ENCODE measurements at places on chromosomes 4 and X.

- no peak for DNase-seq
Observed at GRCh38 chr4:18297684-18298083, 276.1 kb upstream of the LCORL start.

DNA sequence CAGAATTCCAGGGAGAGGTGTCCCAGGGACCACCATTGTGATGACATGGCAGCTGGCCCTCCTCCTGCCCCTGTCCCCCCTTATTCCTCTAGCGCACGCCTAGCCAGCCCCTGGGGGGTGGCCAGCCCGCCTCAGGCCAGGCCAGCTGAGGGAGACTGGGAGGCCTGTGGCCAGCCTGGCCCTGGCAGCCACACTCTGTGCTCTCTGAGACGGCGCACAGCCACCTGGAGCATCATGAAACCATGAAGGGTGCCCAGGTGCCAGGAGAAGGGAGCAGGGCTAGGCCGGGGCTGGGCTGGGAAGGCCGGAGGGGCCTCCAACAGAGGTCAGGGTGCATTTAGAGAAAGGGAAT is 14.4 kb upstream of the DUSP9 start:
- DNase-seq, result no peak

DNA sequence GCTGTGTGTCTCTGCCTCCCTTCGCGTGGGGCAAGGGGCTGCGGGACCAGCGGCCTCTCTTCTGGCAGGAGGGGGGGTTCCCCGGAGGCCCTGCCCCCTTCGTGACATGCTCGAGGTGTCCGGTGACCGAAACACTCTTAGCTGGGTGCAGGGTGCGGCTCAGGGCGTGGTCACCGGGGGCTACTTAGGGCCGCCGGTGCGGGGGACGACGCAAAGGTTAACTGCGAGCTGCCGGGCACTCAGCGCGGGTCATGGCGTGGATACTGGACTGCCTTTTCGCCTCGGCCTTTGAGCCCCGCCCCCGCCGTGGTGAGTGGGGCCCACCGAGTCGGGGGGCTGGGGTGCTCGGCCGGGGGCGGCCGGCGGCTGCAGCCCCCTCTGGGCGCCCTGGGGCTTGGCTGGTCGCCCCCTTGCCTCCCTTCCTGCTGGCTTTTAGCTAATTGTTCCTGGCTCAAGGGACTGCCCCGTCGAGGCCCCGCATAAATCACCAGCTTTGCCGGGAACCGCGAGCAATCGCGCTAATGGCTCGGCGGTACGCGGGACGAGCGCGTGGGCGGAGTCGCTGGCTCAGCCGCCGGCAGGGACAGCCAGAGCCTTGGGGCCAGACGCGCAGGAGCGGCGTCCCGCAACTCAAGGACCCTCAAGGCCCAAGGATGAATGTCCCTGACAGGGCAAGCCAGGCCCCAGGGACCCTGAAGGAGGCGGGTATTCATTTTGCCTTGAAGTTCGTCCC is at the start of gene ARHGAP36:
Gene ARHGAP36, plus strand, starts transcription at position 211 of the 733 bp plus-strand sequence. CDS start 23,320 bp downstream, outside the sequence.
- DNase-seq, result no peak

GRCh38 chr4:167100120-167100519 is 134.2 kb downstream of the SPOCK3 start:
- no peak for DNase-seq

DNA sequence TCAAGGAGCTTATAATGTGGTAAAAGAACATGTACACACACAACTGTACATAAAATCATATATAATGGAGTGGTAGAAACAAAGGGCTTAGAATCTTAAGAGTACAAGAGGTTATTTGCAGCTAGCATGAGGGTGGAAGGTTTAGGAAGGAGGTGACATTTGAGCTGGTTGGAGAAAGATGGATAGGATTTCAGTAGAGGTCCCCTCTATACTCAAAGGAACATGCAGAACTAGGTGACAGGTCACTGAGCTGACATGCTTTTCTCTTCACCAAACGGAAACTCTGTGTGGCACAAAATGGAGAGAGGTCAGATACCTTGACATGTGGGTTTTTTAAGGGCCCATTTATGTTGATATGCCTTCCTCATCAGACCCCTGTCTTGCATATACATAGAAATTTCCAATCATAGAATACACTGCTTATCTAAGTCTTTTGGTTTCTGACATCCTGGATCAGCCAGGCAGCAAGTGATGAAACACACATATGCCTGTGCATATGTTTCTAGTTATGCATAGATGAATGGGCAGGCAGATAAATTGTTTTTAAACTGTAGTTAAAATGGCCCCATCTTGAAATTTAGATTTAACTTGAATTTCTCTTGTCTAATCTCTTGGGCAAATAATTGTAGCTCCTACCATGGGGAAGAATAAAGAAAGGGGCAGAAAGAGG is 29.3 kb downstream of the CLCN5 start:
- no peak for DNase-seq

DNA sequence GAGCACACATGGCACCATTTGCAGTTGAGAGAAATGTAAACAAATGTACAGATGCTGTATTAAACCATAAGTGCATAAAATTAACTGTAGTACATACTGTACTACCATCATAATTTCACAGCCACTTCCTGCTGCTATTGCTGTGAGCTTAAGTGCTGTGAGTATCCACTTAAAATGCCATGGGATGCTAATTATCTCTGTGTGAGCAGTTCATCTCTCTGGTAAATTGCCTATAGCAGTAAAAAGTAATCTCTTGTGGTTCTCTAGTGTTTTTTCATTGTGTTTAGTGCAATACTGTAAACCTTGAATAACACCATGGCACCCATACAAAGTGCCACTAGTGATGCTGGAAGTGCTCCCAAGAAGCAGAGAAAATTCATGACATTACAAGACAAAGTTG is 9.9 kb upstream of the SCOC start:
- DNase-seq, result no peak

DNA sequence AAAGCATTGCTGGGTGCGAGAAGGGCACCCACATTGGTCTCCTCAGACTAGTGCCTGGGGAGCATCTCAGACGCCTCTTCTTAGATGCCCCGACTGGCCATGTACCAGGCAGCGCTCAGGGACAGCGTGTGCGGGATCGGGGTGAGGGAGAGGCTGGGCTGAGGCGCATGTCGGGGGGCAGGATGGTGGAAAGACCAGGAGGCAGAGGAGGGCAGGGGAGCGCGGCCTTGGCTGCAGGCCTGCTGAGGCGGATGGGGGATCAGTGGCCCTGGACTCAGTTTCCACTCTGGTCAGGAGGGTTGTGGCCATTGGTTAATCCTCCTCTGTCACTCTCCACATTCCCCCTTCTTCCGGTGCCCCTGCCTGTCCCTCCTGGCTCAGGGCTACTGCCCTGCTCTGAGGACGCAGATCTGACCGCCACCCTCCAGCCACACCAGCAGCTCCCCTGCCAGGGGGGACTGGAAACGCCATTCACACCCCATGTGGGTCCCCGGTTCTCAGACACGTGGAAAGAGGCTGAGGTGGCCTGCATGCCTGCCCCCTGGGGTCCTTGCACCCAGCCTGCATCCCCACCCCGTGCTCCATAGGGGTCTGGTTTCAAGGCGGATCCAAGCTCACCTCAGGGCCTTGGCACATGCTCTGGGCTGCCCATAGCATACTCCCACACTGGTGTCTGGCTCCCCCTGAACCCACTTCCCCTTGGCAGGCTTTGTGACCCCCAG is 105.9 kb downstream of the CPZ start:
- no peak for DNase-seq

DNA sequence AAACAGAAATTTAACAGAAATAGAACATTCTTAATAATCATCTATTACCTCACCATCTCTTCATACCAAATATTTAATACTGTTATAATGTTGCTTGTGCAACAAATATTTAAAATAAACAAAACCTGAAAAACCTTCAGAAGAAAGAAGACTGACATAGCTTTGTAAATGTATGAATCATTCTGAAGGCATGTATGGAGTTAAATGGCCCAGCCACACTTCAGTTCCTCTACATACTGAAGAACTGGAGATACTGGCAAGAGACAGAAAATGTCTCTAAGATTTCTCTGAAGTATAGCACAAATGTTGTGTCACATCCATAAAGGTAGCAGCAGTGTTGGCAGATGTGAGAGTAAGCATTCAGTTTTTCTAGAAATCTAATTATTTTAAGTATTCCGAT is 275.3 kb upstream of the FGF13 start:
- DNase-seq, result no peak

DNA sequence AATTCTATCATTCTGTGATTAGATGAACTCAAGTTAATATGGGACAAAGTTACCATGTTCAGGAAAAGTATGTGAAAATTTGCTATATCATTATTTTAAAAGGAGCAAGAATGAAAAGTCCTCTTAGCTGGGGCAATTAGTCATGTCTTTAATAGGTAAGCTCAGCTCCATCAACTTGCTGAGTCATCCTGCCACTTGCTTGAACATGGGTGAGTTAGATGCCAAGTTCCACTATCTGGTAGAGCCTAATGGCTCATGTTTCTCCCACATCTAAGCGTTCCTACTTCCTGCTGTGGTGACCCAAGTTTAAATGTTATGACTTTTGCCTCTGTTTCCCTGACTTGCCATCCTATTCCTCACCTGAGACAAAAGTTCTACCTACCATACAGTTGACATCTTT is 276.8 kb downstream of the ZNF674 start:
- DNase-seq, result no peak

GRCh38 chr4:184392316-184392715 is 82.0 kb downstream of the IRF2 start:
- no peak for DNase-seq

- DNase-seq, result peak; percentile 44
Observed at GRCh38 chr4:128574706-128575105, 234.8 kb upstream of the JADE1 start.

DNA sequence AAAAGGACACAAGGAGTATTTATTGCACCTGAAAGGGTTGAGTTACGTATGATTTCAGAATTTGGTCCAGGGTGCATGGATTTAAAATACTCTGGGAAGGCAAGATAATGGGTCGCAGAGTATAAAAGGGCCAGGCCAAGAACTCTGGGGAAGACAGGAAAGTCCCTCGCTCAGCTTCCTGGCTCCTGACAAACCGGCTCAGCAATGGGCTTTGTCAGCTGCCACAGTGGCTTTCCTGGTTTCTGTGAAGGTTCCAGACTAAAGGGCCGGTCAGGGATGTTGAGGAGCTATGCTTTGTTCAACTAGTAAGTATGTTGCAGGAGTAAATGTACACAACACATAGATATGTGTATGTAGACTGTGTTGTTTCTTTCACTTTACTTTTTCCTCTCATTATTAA is 154.4 kb upstream of the ETNPPL start:
- DNase-seq, result no peak

DNA sequence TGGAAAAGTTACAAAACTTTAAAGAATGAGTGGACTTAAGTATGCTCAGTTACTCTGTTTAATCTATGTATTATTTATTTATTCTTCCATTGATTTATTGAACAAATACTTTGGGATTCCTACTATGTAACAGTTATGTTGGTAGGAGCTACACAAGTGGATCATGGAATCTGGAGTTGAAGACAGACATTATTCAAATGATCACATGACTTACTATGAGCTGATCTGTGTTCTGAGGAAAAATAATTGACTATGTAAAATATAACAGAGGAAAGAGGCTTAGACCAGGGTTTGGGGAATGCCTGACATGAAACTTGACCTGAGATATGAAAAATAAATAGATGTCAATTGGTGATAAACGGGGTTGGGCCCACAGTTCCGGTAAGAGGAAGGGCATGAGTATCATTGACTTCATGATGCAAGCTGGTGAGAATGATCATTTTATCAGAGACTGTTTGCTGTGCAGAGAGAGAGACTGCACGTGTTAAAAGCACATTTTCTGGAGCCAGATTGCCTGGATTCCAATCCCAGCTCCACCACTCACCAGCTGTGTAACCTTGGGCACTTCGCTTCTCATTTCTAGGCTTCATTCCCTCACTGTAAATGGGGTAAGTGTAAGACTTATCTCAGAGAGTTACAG is 179.0 kb downstream of the SPCS3 start:
- no peak for DNase-seq

- DNase-seq, result no peak
Observed at GRCh38 chr4:11214281-11214680, 214.4 kb downstream of the HS3ST1 start.

DNA sequence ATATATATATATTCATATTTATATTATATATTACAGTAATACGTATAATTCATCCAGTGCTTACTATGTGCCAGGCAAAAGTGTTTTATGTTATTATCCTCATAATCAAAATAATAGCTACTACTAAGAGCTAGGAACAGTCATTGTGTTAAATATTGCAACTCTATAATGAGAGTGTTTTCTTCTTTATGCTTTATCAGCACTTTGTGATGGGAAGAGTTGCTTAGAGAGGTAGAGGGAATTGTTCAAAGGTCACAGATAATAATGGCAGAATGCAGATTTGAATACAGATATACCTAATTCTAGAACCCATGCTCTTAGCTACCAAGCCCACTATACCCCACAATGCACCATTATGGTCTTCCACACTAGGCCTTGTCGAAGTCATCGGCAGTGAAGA is 318.8 kb upstream of the PPARGC1A start:
- DNase-seq, result no peak
